ENCODE measurements at places on chromosomes 16 and 17.

GRCh38 chr17:56597495-56597990 lies 4.0 kb downstream of the NOG start:
- peak; percentile 82 for DNase-seq

DNA sequence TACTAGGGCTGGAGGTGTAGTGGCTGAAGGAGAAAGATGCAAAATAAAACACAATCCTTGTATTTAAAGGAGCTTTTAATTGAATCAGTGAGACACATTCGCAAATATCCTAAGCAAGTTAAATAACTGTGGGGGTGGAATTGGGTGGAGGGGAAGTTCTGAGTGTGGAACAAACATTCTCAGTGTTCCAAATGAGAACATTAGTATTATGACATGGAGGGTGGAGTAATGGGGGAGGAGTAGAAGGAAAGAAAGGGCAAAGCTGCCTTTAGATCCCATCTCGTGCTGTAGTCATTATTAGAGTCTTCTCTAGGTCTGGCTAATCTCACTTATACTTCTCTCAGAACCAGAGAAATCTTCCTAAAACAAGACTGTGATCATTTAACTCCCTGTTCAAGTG lies 169.7 kb downstream of the ANKFN1 start:
- DNase-seq: no peak

DNA sequence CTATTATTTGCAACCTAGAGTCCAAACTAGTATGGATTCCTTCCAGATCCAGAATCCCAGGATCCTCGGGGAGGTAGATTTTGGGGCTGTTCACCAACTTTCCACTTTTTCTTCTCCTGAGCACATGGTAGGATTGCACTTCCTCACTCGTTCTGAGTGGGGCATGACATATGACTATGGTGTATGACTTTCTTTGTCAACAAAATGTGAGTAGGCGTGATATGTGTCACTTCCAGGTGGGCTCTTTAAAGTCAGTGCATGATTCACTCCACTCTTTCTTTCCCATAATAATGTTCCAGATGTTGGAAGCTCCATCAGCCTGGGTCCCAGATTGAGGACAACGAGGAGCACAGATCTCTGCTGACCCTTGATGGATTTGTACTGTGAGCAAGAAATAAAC lies 21.5 kb downstream of the IRX5 start:
- DNase-seq: no peak

GRCh38 chr17:80781211-80781610 lies 210.4 kb upstream of the CHMP6 start:
- no peak for DNase-seq

GRCh38 chr17:64401941-64402340 lies 11.3 kb upstream of the PECAM1 start:
- no peak for DNase-seq

GRCh38 chr16:55828680-55829079 lies 4.2 kb downstream of the CES1 start:
- DNase-seq: no peak

DNA sequence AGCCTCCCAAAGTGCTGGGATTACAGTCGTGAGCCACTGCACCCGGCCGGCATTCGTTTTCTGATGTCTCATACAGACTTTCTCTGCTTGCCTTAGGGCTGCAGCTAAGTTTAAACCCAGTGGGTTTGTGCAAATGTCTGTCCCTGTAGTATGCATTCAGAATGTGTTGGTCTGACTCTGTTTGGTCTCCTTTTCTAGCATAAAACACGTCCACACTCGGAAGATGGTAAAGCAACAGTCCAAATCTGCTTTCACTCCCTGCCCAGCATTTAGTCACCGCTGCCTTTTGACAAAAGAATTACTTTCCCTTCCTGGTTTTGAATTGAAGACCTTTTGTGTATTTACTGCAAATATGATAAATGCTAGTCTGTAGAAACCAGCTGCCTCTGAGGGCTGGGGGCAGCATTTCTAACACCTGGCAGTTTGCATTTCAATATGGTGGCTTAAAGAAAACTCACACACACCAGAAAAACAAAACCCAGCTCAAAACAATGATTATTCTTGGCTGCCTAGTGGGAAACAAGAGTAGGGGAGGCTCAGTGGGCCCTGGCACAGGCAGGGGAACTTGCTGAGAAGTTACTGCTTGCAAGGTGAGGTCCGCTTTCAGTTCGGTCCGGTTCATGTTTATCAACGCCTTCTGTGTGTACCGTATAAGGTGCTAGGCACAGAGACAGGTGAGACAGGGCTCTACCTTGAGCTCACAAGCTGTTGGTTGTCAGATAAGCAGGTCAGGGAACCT lies 56.9 kb downstream of the MSI2 start:
- no peak for DNase-seq

- no peak for DNase-seq
These were observed 553.2 kb downstream of the MAF start for GRCh38 chr16:79047337-79047736.

DNA sequence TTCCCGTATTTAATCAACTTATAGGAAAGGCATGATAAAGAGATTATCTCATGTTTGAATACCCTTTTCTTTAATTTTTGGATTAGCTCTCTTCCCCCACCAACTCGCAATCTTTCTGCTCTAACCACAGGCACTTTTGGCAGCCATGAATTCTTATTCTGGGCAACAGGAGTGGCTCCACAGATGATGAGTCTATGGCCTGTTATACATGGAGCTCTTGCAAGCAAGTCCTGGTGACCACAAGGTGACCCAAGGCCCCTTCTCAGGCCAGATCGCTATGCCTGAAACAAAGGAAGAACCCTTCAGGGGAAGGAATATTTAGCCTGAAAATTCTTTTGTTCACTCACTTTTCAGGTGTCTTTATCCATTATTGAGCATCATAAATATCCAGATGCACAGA lies 10.8 kb upstream of the ZNF267 start:
- DNase-seq: no peak

DNA sequence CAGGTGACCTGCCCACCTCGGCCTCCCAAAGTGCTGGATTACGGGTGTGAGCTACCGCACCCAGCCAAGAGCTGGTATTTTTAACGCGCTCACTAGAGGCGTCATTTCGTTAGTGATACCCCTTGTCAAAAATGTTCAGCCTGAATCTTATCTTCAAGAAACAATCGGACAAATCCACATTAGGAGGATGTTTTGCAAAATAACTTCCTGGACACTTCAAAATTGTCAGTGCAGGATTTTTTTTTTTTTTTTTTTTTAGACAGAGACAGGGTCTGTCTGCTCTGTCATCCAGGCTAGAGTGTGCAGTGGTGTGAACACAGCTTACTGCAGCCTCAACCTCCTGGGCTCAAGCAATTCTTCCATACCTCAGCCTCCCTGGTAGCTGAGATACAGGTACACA lies 63.0 kb downstream of the RMI2 start:
- no peak for DNase-seq

- DNase-seq: no peak
These were observed 67.8 kb downstream of the C16orf78 start for GRCh38 chr16:49441366-49441780.

- no peak for DNase-seq
These were observed 11.9 kb downstream of the CTRL start for GRCh38 chr16:67919622-67920221.

GRCh38 chr16:67399218-67399733 lies 6.0 kb upstream of the TPPP3 start:
- DNase-seq: no peak

GRCh38 chr17:44235583-44235936 lies 16.1 kb upstream of the UBTF start:
- DNase-seq: peak; percentile 30

Measured in fibroblast of skin of right biceps (primary cell).